ENCODE measurements at places on chromosomes 5 and 9. TPM values are rescaled to one million over a fixed set of nuclear protein-coding genes. Genes with fewer than 3 reads are reported as not detected.

DNA sequence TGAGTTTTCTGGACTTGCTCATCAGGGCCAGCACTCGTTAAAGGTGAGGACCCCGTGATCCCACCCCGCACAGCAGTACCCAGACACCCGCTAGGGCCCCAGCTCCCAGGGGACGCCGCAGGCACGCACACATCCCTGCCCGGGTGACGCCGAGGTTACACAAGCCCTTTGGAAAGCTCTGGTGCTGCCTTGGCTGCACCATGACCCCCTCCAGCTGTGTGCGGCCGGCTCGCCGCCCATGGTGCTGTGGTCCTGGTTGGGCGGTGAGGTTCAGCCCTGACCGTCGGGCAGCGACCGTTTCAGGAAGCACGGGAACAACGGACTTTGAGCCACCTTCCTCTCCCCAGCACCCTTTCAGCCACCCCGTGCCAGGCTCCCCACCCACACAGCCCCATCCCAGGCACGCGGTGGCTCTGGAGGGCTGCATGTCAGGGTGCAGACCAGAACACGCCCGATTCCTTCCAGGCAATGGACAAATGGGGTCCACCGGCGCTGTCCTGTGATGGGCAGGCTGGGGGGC lies 7.5 kb upstream of the SLC12A7 start:
- ATAC-seq: no peak

GRCh38 chr5:14693070-14693469 lies 28.6 kb downstream of the OTULIN start:
- ATAC-seq: no peak

DNA sequence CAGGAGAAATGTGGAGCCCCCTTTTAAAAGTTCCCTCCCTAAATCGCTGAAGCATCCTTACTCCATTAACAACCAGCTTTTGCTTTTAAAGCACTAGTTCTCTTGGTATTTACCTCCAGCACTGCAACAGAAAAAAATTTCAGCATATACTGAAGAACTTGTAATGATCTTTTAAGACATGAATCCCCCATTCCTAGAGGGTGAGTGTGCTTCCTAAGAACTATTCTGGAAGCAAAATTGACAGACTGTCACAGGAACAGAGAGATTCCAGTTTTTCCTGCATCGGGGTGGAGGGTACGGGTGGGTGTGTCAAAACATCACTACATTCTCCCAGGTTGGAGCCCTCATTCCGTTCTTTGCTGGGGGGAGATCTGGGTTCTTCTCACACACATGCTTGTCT lies 151.9 kb downstream of the EBF1 start:
- ATAC-seq: no peak

The CLIC3 gene
- total RNA-seq: not detected

DNA sequence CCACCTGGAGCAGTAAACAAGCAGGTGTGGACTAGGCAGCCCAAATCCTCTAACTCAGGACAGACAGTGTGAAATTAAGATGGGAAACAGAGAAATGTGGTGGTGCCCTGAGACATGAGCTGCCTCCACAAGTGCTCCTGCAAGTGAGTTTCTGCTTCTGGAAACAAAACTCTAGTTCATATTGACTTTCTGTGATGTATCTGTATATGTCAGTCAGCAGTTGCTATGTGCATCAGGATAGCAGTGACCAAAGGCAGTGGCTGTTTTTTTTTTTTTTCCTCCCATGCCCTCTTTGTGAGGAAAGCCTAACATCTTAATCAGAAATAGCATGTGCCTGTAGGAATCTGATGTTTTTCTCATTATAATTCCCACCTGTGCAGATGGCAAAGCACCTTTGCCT lies 318.4 kb upstream of the SEMA6A start:
- no peak for ATAC-seq

The TNFSF8 gene
- total RNA-seq: 17.2 TPM

DNA sequence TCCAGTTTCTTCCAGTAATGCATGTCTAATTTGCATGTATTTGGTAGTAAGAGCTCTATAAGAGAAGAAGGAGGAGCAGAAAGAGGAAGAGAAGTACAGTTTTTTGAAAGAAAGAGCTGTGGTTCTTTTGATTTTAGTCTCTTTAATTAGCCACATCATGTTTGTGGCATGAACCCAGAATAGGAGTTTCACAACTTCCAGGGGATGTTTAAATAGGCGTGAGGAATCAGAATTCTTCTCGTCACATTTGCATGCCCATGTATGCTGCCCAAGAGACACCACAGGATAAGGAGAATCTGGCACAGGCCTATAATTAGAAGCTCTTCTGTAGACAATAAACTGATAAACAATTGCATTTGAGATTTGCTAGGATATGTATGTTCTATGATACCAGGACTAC lies 78.7 kb downstream of the GAS1 start:
- no peak for ATAC-seq

DNA sequence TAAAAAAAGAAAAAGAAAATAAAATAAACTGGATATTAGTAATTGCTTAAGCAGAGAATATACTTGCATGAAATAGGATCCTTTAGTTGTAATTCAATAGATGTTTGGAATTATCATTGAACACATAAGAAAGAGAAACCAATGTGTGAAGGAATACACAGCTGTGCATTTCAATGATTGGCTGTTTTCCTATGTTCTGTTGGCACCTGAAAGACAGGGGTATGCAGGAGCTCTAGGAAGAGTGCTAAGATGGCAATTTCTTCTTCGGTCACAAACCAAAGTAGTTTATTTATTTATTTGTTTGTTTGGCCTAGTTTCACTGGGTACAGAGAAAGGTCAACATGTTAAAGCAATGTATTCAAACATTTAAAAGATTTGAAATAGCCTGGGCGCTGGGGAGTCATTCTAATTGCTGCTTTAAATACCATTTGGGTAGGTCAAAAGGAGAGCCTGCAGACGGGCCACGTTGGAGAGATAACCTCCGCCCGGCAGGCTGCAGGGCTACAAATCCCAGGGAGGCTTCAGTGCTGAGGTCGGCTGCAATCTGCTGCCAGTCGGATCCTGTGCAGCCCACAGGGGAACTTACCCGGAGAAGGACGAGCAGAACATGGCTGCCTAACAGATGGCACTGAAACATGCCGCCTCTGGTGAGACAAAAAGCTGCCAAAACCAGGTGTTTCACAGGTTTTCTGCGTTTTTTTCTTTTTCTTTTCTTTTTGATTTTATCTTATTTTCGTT lies 154.2 kb upstream of the TYRP1 start:
- ATAC-seq: no peak

The ARHGAP26 gene
- total RNA-seq: 7.8 TPM

The RAB24 gene
- 21.5 TPM for total RNA-seq

DNA sequence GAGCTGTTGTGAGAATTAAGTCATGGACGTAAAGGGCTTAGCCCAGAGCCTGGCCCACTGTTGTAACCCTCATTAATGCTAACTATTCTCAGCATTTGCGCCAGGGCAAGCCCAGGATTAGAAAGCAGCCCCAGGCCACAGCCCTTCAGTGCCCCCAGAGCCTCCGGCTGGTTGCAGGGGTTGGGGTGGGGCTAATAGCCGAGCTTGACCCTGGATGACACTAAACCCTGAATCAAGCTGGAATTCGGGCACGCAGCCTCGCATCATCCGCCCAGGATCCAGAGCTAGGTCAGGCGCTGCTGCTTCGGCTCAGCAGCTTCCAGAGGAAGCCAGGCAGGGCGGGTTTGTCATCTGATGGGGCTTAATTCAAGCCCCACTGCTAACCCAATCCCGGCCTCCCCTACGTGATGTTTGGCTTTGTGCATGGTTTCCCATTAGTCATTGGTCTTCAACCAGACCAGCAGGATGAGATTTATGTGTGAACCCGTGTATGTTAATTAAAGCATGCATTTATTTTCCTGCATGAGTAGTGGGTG lies 1.2 kb upstream of the MEGF9 start:
- ATAC-seq: no peak

GRCh38 chr5:59055745-59056448 lies 473.0 kb downstream of the RAB3C start:
- ATAC-seq: no peak

DNA sequence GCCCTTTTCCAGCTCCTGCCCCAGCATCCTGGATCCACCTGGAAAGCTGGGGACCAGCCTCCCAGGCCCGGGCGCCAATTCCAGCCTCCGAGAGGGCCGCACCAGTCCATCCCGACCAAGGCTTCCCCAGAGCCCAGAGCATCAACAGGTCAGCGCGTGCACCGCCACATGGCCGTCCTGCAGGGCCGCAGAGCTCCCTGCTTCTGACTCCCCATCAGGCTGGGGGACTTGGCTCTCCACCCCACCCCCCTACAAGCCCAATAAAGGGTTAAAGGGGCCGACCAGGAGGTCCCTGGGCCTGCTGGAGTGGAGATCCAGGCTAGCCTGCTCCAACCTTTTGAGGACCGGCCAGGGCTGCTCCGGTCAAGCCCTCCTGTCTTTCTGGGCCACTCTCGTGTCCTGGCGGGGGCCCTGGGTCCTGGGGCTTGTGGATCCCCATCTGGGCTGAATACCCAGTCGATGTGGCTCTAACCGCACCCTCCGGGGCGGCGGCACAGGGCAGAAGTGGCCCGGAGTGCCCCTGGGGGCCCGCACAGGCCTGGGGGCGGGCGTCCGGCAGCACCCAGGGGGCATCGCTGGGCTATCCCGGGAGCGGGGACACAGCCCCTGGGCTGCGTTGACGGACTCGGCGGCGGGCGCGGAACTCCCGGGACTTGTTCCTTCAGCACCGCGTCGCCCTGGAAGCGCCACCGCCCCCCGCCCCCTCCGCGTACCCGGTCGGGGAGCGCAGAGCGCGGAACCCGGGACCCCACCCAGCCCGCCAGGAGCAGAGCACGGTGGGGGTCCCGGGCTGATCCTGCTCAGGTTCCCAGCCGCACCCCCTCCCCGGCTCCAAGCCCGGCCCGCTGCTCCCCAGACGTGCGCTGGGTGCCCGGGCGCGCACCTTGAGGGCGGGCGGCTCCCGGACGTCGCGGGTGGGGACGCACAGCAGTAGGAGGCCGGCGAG lies 590 bp downstream of the ENTPD2 start:
- peak; percentile 49 for ATAC-seq

The PTBP3 gene
- 83.5 TPM for total RNA-seq

DNA sequence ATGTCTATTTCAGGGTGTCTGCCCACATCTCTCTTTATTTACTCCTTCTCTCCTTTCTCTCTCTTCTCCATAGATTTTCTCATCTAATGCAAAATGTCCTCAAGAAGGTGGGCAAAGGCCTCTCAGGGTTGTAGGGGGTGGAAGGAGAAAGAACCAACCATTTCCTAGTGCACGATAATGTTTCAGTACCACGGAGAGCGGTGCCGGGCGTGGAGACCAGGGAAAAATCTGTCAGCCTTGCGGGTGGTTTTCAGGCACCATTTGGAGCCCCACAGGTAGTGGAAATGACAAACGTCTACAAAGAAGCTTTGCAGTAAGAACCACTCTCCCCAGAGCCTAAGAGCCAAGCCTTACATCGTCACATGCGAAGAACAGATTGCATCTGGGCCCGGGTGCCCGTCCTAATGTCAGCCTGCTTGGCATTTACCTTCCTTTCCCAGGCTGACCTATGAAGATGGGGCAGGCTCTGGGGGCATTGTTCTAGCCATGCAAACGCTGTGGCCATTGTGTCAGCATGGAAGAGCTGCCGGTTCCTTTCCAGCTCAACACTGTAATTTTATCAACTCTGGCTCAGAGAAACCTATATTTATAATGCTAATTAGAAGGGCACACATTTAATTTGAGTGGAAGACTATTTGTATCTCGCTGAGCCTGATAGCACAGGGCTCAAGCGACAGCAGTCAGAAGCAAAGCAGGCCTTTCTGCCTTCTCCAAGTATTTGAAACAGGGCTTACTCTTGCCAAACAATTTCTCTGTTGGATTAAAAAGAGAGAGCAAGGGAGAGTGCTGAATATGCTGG lies 430.1 kb upstream of the WWC1 start:
- no peak for ATAC-seq

The TLE1 gene
- total RNA-seq: 0.13 TPM

- no peak for ATAC-seq
Measured at GRCh38 chr9:113808391-113809358, 67.4 kb upstream of the ZNF618 start.

The IZUMO3 gene
- not detected for total RNA-seq

GRCh38 chr9:2771661-2772060 lies 54.4 kb downstream of the KCNV2 start:
- ATAC-seq: no peak

The TRIP13 gene
- total RNA-seq: 18.3 TPM

DNA sequence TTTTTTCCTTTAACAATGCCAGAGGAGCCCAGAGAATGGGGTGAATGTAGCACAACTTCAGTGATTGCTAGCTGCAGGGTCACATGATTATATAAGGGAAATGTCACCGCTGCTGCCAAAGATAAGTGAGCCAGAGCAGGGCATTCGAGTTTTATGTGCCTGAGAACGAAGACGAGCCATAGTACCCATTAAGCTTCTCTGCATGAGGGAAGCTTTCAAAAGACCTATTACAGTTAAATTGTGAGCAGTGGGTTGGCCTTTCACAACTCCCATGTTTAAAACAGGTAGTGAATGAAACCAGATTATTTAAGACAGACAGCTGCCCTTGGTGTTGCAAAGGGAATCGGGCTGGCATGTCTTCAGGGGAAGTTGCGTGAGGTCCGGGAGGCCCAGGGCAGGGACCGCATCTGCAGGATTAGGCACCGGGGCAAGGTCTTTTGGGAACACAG lies 82.4 kb upstream of the TNFAIP8 start:
- ATAC-seq: no peak

GRCh38 chr9:8437876-8438275 lies 638.3 kb upstream of the DMAC1 start:
- ATAC-seq: no peak

GRCh38 chr5:108884736-108885135 lies 137.0 kb downstream of the FER start:
- no peak for ATAC-seq

- no peak for ATAC-seq
Measured at GRCh38 chr5:174849426-174849825, 125.0 kb downstream of the MSX2 start.

GRCh38 chr5:74272831-74273451 lies 367.6 kb downstream of the ENC1 start:
- no peak for ATAC-seq

- no peak for ATAC-seq
Measured at GRCh38 chr5:177511796-177512675, 2.4 kb upstream of the DOK3 start.

GRCh38 chr5:82158755-82159413 lies 119.3 kb downstream of the RPS23 start:
- ATAC-seq: no peak

GRCh38 chr5:174300118-174300940 lies 254.8 kb downstream of the NSG2 start:
- ATAC-seq: no peak

The WDR31 gene
- total RNA-seq: 2.2 TPM

GRCh38 chr5:82413302-82414040 lies 135.3 kb upstream of the RPS23 start:
- no peak for ATAC-seq
